AML-193 (cell line): ENCODE measurements at places on chromosomes 16 and 17.

DNA sequence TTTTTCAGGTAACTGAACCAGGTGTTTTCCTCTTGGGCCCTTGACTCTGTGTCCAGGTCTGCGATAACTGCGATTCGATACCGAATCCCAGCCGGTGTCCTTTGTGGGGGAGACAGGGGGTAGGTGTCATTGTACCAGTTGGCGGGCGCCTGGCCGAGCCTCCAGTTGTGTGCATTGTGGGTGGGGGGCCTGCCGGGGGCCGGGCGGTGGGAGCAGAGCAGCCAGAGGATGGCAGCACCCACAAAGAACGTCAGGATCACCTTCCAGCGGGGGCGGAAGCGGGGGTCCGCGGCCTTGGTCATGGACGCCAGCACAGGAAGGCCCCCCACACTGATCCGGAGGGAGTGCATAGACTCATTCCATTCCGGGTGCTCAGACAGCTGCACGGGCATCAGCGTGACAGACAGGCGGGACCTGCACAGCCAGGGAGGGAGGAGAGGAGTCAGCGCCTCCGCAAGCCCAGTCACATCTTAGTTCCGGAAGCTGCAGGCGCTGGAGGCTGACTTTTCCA is 12.3 kb downstream of the CANT1 start:
- no peak for DNase-seq

DNA sequence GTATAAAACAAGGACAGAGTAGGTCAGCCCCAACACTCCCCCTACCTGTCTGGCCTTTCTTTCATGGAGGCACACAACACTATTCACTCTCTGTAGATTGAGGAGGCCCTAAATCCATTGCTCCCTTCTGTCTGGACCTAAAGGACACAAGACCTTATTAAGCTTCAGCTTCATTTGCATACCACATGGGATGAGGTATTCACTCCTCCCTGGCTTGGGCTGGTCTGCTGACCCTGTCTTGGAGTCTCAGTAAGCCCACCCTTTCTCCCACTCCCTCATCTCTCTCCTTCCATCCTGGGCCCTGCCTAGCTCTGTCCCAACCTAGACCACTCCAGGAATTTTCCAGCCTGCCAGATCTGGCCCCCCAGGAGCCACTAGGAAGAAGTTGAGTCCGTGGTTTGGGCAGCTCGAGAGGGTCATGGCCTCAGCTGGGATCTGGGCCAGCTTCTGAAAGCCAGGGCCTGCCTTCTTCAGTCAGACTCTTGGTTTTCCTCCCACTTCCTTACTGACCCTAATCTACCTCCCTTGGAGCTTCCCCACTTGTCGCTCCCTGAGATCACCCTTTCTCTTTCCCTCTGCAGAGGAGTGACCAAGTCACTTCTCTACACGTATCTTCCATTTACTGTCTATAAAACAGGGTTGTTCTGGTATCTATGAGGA is 6.5 kb upstream of the LLGL1 start:
- no peak for DNase-seq

DNA sequence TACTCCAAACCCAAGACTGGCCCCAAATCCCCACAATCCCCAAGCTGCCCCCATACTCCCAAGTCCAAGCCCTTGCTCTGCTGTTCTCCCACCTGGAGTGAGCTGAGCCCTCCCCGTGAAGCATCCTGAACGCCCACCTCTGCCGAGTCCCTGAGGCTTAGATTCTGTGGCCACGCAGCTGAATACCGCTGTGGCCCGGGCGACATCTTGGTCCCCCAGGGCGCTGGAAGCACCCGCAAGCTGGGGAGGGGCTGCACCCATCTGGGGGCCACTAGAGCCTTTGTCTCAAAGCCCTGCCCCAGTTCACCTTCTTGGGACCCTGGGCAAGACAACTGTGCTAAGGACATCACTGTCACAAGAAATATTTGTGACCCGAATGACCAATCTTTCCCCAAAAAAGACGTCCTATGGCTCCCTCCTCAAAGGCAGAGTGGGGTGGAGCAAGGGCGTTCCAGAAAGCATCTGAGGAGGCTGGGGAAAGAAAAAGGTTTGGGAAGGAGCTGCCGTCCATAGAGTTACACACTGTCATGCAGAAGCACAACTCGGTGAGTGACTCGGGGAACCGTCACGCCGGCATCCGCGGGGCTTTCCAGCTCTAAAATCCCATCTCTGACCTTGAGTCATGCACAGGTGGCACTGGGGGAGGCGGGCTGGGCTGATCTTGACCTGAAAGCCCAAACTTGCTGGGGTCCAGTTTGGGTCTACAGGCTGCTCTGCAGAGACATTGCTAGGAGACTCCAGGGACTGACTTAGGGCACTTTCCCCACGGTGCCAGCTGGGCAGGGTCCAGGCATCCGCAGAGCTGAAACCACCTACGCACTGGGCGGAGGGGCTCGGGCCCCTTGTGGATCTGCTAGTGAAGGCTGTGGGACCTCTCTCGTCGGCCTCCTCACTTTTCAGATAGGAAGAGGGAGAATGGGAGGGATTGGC is 6.6 kb downstream of the PTX4 start:
- no peak for DNase-seq

GRCh38 chr17:65604070-65604469 is 42.6 kb upstream of the AXIN2 start:
- no peak for DNase-seq

DNA sequence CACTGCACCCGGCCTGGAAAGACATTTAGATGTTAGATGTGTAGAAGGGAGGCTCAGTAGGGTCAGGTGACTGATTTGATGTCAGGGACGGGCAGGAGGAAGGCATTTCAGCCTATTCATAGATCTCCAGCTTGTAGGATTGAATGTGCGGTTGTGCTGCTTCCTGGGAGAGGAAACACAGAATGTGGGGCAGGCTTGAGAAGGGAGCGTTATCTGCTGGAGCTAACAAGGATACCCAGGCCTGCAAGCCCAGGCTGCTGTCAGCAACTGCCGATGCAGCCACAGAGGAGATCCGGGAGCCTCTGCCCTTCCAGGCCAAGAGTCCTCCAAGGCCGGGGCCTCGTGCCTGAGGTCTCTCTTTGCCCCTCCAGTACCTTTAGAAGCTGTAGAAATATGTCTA is 205.6 kb downstream of the SPECC1 start:
- DNase-seq, result no peak

DNA sequence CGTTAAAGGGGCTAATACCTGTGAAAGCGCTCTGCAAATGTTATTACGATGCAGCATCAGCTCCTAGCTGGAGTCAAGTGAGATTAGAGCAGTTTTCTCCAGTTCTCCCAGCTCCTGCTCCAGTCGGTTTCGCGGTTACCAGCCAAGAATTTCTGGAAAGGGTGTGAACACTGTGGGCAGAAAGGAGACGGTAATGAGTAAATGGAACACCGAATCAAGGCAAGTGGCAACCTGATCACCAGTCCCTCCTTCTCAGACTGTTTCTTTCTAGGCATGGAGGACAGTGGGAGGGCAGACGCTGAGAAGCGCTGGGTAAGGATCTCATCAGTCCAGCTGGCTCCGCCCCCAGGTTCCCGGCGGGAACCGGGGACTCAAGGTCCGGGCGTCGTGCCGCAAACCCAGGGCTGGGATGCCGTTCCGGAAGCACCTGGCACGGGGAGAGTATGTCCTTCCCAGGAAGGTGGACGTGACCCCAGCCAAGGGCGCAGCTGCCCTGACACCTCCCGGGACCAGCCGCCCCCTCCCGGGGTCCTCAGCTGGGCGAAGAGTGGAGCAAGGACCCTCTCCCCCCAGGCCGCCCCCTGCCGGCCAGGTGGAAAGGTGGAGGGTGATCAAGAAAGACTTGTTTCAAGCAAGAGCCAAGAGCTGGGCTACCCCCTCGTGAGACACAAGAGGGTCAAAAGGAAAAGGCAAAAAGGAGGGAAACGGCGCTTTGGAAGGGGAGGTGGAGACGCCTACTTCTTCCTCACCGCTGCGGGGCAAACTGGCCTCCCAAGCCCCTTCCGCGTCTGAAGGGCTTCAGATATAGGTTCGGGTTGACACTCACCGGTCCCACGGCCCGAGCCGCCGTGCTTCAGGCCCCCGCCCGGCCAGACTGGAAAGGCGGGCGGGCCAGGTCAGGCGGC is 481 bp downstream of the MYO19 start:
- peak; percentile 54 for DNase-seq
